Fibroblast of villous mesenchyme (primary cell): ENCODE measurements at places on chromosomes 7 and 10.
A peak's percentile ranks its signal among the peaks of the same experiment; 100 is the strongest.

DNA sequence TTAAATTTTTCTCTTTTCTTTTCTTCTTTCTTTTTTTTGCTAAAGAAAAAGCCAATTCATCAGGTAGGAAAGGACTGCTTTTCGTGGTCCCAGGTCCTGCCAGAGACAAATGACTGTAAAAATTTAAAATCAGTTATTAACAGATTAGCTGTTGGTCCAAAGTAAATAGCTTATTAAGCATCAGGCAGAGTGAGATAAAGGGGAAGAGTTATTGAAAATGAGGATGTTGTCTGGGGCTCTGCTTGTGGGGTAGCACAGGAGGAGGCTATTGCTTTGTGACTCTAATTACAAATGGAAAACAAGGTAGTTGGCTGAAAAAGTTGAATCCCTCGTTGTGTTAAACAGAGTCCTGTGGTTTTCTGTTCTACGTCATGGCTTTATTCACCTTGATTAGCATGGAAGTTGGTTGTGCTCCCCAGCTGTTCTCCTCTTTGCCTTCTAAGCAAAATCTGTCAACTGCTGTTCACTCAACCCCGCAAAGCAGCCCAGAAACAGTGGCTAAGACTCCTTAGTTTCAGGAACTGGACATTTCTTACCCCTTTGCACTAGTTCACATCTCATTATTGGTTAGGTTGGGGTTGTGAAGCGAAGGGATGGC lies 128.9 kb downstream of the SNX10 start:
- no peak for DNase-seq

GRCh38 chr10:30364345-30365268 lies 15.5 kb upstream of the MTPAP start:
- no peak for DNase-seq

- peak; percentile 41 for DNase-seq
Measured at GRCh38 chr10:48215486-48216203, 58.9 kb downstream of the FRMPD2 start.

DNA sequence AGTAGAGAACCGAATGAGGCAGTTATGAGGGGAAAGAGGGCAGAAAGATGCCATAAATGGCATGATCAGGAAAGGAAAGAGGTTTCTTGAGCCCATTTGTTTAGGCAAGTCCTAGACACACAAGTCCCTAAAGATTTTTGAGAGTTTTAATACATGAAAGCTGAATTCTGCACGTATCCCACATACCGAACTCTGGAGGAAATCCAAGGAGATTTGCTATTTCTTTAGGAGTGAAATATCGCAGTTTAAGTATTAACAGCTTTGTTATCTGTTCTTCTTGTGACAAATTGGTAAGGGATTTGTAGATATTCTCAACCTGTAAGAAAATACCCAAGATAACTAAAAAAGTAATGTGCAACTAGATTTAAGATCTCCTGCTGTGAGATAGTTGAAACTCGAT lies 23.7 kb upstream of the CUBN start:
- no peak for DNase-seq

DNA sequence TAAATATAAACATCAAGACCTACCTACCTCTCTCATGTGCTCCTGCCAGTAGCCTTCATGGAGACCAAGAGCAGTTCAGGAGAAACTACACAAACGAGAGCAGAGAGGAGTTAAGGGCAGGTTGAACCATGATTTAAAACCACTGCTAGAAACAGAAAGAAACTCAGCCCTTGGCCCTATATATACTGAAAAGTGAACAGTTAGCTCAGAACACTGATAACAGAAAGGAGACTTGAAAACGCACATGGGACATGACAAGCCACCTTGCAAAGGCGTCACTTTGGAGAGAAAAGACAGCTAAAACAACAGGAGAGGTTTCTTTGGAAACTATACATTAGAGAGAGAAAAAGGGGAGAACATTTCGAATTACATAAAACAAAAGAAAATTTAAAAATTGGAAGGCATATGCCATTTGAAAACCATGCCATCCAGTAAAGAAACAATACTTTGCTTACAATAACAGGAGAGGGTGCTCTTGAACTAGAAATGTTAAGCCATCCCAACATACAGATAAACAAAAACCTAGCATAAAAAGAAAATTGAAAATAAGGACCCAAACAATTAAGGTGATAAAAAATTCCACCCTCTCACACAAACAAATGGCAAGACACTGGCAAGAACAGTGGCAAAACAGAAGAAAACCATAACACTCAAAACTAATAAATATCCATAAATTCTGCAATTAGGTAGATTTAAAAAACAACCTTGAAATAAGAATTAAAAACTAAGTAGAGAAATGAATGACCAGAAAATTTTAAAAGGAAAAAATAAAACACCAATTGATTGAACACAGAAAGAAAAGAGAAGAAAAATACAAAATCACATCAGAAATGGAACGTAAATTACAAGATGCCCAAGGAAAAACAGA lies 232.7 kb downstream of the IMMP2L start:
- peak; percentile 20 for DNase-seq

- peak; percentile 34 for DNase-seq
Measured at GRCh38 chr7:121966276-121966934, 93.4 kb downstream of the PTPRZ1 start.

DNA sequence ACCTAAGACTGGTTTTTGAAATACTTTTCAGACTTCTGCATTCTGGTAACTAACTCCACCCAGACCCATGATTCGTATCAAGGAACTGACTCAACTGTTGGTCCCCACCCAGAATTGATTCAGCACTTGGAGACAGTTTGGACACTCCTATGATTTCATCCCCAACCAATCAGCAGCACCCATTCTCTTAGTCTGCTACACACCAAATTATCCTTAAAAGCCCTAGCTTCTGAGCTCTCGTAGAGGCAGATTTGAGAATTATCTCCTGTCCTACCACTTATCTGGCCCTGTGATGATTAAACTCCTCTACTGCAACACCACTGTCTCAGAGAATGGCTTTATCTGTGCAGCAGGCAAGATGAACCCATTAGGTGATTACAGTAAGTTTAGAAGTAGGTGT lies 7.7 kb upstream of the GSTO1 start:
- DNase-seq: no peak

DNA sequence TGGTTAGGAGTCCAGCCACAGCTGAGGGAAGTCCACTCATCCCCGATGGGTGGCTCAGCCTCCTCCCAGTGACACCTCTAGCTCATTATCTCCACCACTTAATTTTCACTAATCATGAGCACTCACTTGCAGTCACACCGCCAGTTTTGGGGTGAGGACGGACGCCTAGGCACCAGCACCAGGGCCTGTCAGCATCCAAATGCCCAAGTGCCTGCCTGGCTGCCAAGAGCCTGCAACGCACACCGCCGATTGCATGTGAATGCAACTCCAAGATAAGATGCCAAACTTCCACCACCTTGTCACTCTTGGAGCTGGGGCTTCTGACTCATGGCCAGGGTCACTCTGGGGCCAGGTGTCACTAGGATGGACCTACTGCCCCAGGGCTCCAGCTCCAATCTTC lies 24.4 kb upstream of the SMARCD3 start:
- DNase-seq: no peak

GRCh38 chr7:122219253-122219865 lies 75.3 kb upstream of the AASS start:
- peak; percentile 37 for DNase-seq

- DNase-seq: peak; percentile 46
Measured at GRCh38 chr10:18689498-18689897, 30.3 kb downstream of the ARL5B start.

GRCh38 chr10:132187430-132188138 lies 836 bp downstream of the DPYSL4 start:
- DNase-seq: no peak

GRCh38 chr7:7178081-7178480 lies 4.3 kb upstream of the C1GALT1 start:
- no peak for DNase-seq

GRCh38 chr10:110425684-110426293 lies 71.9 kb upstream of the DUSP5 start:
- no peak for DNase-seq

GRCh38 chr7:29432721-29433120 lies 130.9 kb upstream of the PRR15 start:
- DNase-seq: no peak

DNA sequence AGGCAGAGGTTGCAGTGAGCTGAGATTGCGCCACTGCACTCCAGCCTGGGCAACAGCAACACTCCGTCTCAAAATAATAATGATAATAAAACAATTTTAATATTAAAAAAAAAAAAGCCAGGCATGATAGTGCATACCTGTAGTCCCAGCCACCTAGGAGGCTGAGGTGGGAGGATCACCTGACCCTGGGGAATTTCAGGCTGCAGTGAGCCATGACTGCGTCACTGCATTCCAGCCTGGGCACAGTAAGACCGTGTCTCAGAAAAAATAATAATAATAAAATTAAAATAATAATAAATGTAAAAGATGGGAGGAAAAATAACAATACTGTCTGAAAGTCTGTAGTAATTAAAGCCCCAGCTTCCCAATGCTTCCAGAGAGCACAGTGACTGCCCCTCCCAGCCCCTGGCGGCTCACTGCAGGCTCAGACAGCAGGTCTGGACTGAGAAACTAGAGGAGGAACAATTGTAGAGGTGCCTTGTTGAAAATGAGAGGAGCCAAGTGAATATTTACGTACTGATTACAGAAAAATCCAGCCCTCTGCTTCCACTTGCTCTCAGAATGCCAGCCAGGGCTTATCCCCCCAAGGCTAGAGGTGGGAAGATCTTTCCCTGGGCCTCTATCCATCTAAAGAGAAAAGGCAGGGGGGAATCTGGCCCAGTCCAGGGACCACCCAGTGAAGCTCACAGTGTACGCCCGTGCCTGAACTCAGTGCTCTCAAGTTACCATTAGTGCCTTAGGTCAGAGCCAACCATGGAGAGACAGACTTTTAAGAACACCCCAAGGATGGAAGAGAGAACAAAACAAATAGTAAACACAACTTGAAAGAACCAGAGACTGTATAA lies 112.8 kb downstream of the PARD3 start:
- no peak for DNase-seq

GRCh38 chr10:110615057-110615747 lies 28.9 kb upstream of the RBM20 start:
- no peak for DNase-seq
